ENCODE measurements at places on chromosomes 12 and 14.
A peak's percentile ranks its signal among the peaks of the same experiment; 100 is the strongest.

GRCh38 chr14:104238424-104239184, 100.2 kb downstream of the KIF26A start:
- no peak for DNase-seq

GRCh38 chr12:111757361-111758119, 9.2 kb upstream of the ALDH2 start:
- DNase-seq: no peak

GRCh38 chr14:72597252-72598233, 296.4 kb downstream of the DPF3 start:
- no peak for DNase-seq

DNA sequence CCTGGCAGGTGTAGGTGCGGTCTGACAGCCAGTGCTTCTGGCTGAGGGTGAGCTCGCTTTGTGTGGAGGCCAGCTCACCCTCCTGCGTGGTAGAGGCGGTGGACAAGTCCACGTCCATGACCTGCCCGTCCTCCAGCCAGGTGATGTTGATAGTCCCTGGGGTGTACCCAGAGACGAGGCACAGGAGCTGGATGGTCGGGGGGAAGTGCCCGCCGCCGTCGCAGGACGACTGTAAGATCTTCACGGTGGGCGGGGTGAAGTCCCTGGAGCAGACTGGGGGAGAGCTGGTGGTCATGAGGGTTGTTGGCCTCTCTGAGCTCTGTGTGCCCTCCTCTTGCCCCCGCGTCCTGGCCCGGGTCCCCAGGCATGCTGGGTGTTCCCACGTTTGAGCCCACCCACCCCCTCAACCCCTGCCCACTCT, 74.6 kb downstream of the TMEM121 start:
- DNase-seq: no peak

DNA sequence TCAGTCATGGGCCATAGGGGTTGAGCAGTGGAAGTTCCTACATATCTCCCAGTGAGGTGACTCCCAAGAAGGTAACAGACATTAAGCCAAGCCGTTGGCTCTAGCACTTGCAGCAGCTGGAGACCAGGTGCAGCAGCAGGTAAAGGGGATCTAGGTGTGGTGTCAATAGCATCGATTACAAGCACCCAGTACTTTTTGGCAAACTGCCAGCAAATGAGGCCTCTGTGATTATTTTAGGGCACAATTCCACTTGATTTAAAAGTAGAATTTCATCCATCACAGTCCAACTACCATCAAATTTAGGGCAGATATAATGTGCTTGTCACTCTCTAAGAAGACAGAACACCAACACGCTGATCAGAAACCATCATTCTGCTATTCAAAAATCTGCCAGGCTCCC, 224.1 kb upstream of the EGLN3 start:
- DNase-seq: no peak

DNA sequence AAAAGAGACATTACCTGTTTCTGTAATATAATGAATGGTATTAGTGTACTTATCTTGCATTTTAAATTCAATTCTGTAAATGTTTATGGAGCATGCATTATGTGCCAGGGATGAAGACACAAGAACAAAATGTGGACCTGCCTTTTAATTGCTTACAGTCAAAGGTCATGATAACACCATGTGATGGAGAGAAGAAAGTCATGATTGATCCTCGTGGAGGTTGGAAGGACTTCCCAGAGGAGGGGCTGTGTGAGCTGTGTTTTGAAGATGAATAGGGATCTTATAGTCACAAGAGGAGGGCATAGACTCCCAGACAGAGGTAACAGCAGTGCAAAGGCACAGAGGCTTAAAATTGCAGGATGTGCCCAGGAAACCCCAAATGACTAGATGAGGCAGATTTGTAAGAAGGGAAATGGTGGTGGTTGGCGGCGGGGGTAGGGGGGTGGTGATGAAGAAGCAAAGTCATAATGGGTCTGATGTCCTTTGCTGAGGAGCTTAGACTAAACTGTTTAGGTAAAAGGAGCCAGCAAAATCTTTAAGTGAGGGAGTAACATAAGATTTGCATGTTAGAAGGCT, 151.5 kb downstream of the PRKCH start:
- DNase-seq: peak; percentile 30

GRCh38 chr14:67151082-67151666, 38.1 kb upstream of the GARIN2 start:
- DNase-seq: no peak

GRCh38 chr12:47816403-47817271, 3.1 kb downstream of the HDAC7 start:
- DNase-seq: no peak

DNA sequence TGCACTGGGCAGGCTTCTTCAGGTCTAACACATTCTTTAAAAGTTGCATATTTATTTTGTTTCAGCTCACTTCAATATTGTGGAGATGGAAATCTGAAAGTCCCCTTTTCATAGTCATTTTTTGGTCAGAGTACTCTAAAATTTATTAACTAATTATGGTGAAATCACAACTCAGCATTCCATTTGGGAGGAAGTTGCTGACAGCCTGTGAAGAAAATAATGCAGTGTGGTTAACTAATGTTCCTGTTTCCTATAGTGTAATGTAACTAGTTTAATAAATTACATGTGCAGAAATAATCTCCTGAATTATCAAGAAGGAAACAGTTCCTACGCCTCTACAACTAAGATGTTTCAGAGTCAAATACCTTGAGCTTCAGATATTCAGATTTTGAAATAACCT, 17.1 kb downstream of the LRFN5 start:
- no peak for DNase-seq

- DNase-seq: peak; percentile 55
Measured at GRCh38 chr12:48925304-48926011, at the start of gene FKBP11. Gene FKBP11, minus strand, starts transcription at chr12:48925492. Its CDS starts 64 bp downstream, at chr12:48925428.

- DNase-seq: no peak
Measured at GRCh38 chr12:28443337-28443736, 253.1 kb downstream of the CCDC91 start.

DNA sequence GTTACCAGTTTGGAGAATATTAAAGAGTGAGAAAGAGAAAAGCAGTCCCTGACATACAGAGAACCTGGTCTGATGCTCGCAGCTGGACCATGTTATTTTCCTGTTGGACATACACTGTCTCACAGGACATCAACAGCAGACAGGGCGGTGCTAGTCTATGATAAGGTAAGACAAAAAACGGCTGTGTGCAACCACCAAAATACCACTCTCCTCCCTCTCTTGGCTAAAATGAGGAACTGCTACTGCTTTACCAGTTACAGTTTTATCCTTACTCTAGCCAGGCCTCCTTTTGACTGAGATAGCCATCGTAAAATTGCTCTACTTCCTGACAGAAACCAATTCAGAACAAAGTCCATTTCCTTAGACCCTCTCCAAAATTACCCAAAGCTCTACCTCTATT, 47.0 kb upstream of the ERGIC2 start:
- DNase-seq: no peak

GRCh38 chr12:79454338-79454843, 236.4 kb downstream of the PAWR start:
- DNase-seq: no peak

GRCh38 chr12:124699909-124700308, 132.5 kb upstream of the NCOR2 start:
- DNase-seq: no peak

All from stimulated activated CD8-positive, alpha-beta memory T cell treated with anti-CD3 and anti-CD28 coated beads, Interleukin-15, amount 100 ng/mL, for 24 hours (primary cell).